ENCODE measurements at places on chromosomes 5 and 9. TPM values are rescaled to one million over a fixed set of nuclear protein-coding genes. Genes with fewer than 3 reads are reported as not detected.

DNA sequence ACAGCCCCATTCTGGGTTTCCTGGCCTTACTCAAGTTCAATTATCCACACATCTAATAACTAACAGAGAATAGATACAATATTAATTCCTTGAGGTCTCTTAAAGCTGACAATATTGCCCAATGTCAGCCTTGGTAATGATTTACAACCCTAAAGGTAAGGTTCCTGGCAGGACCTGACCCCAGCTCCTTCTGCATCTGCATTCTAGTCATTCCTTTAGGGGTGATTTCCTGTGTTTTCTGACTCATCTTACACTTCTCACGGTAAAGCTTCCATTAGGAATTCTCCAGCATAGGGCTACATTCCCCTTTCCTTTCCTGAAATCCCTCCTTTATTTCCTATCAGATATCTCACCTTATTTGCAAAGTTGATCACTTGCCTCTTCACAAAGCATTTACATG is 9.3 kb downstream of the HAVCR1 start:
- no peak overlapping the region for H3K27ac ChIP-seq
- H3K36me3 ChIP-seq = no peaks in the 10 kb centered on the region
- no peaks in the 10 kb centered on the region for H3K27me3 ChIP-seq
- H3K4me3 ChIP-seq = no peak overlapping the region
- H3K4me1 ChIP-seq = no peaks in the 10 kb centered on the region

GRCh38 chr9:135085830-135086546 is 1.5 kb upstream of the OLFM1 start:
- H3K36me3 ChIP-seq = no peaks in the 10 kb centered on the region
- peaks cover 15% of the 10 kb centered on the region for H3K27me3 ChIP-seq
- no peaks in the 10 kb centered on the region for H3K4me1 ChIP-seq

- no peak for DNase-seq
- no peaks in the 10 kb centered on the region for H3K27me3 ChIP-seq
- no peak overlapping the region for H3K4me3 ChIP-seq
- no peaks in the 10 kb centered on the region for H3K4me1 ChIP-seq
Measured at GRCh38 chr5:140261403-140262171, 41.3 kb downstream of the PFDN1 start.

- peaks cover 94% of the 10 kb centered on the region for H3K4me1 ChIP-seq
- H3K36me3 ChIP-seq = peaks cover 11% of the 10 kb centered on the region
- DNase-seq = no peak
- no peak overlapping the region for H3K27ac ChIP-seq
Measured at GRCh38 chr9:124267271-124267807, 9.6 kb downstream of the NEK6 start.

DNA sequence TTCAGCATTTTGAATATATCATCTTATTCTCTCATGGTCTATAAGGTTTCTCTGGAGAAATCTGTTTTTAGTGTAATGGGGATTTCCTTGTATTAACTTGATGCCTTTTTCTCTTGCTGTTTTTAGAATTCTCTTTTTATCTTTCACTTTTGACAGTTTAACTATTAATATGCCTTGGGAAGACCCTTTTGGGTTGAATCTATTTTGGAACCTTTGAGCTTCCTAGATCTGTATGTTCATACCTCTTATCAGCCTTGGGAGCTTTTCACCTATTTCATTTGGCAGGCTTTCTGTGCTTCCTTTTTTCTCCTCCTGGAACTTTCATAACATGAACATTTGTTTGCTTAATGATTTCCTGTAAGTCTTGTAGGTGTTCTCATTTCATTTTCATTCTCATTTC is 22.2 kb downstream of the RCL1 start:
- H3K27me3 ChIP-seq = no peaks in the 10 kb centered on the region
- peaks cover 4% of the 10 kb centered on the region for H3K4me1 ChIP-seq
- no peaks in the 10 kb centered on the region for H3K36me3 ChIP-seq
- no peak overlapping the region for H3K4me3 ChIP-seq

- H3K27me3 ChIP-seq = no peaks in the 10 kb centered on the region
- H3K4me3 ChIP-seq = no peak overlapping the region
- no peak overlapping the region for H3K27ac ChIP-seq
- no peaks in the 10 kb centered on the region for H3K36me3 ChIP-seq
- DNase-seq = no peak
Measured at GRCh38 chr9:116055536-116055935, 98.1 kb upstream of the PAPPA start.

- H3K27ac ChIP-seq = peak overlapping the region; percentile 61
- no peaks in the 10 kb centered on the region for H3K36me3 ChIP-seq
- peaks cover 78% of the 10 kb centered on the region for H3K4me1 ChIP-seq
- H3K27me3 ChIP-seq = no peaks in the 10 kb centered on the region
- peak; percentile 60 for DNase-seq
- no peak overlapping the region for H3K4me3 ChIP-seq
Measured at GRCh38 chr9:124202447-124202971, 55.2 kb upstream of the NEK6 start.

DNA sequence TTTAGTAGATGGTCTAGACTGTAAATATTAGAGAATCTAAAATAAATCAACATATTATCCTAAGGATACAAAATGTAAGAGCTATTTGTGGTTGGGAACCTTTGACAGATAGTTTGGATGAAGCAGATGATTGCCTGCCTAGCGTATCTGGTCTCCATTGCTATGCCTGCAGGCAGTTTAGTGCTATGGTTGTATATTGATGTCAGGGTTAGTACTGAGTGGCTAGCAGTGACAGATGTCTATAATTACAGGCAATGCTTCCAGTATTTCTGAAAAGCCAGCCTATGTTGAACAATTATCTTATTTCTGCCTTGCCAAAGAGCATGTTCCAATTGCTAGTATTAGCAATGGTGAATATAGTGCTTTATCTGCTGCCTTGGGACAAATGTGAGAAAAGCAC is 151.3 kb upstream of the TLX3 start:
- H3K27ac ChIP-seq = no peak overlapping the region
- no peaks in the 10 kb centered on the region for H3K4me1 ChIP-seq
- no peak overlapping the region for H3K4me3 ChIP-seq
- no peak for DNase-seq
- no peaks in the 10 kb centered on the region for H3K27me3 ChIP-seq

DNA sequence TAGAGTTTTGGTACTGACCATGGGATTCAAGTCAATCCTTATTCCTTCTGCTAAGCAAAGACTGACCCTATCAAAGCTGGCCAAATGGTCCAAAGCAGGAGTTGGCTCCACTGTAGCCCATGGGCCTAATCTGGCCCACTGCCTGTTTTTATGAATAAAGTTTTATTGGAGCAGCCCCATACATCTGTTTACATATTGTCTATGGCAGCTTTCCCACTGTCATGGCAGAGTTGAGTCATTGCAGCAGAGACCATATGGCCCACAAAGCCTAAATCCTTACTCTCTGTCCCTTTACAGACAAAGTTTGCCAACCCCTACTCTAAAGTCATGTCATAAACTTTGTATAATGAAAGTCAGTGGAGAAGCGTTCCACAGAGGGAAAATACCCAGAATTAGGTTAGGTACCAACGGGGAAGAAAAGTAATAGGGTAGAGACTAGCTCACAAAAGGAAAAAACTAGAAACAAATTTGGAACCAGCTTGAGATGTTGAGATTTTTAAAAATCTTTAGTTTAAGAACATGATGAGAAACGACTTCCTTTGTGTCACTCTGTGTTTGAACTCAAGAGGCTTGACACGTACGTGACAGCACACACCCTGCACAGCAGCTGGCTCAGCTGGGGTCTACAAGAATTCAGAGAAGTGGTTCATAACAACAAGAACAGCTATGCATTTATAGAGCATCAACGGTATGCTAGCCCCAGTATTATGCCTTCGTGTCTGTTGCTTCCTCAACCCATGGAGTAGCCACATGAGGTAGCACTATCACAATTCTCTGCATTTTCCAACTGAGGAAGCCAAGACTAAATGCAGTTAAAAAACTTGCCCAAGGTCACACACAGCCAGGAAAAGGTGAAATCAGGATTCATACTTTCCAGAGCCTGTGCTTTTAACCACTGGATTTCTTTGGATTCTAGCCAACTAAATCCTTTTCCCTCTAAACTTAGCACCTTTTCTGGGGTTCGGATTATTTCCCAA is 198.9 kb upstream of the WWC1 start:
- DNase-seq = no peak
- H3K27ac ChIP-seq = no peak overlapping the region

DNA sequence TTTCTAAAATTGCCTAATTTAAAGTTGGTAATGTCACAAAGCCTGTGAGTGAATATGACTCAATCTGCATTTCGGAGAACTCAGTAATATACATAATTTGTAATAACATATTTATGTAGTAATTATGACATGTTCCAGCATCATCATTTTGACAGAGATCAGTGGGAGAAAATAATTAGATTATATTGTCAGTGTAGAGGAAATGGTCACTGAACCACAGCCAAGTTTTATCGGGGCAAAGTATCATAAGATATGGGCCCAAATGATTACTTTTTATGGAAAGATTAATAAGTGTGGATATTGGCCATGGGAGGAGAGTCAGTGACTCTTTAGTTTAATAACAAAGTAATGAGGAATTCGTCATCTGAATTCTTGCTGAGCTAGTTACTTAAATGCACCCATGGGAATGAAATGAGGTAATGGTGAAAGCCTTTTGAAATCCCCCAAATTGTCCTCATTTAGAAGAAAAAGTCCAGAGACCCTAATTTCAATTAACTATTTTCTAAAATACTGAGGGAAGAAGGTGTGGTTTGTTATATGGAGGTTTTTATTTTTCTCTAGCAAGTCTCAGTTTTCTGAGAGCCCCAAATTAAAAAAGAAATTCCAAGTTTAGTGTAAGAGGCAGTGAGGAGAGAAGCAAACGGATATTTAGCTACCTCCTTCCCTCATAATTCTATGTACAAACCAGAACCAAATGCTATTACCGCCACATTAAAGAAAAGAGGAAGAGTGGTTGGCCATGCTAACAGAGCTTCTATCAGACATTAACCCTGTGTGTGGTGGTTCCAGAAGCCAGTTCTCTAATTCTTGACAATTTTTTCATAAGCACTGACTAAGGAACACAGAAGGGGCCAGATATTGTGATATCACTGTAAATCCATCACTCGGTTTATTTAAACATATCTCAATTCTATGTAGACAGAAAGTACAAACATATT is 37.7 kb upstream of the MRPS30 start:
- H3K4me1 ChIP-seq = no peaks in the 10 kb centered on the region
- DNase-seq = no peak
- H3K4me3 ChIP-seq = no peak overlapping the region
- no peaks in the 10 kb centered on the region for H3K27me3 ChIP-seq
- no peaks in the 10 kb centered on the region for H3K36me3 ChIP-seq

GRCh38 chr9:79572608-79573411 is 1.0 kb downstream of the TLE4 start:
- peaks cover 14% of the 10 kb centered on the region for H3K4me1 ChIP-seq
- H3K4me3 ChIP-seq = peak overlapping the region; percentile 74
- peaks cover 7% of the 10 kb centered on the region for H3K27me3 ChIP-seq
- peak; percentile 74 for DNase-seq
- H3K36me3 ChIP-seq = peaks cover 3% of the 10 kb centered on the region
- H3K27ac ChIP-seq = peak overlapping the region; percentile 86

DNA sequence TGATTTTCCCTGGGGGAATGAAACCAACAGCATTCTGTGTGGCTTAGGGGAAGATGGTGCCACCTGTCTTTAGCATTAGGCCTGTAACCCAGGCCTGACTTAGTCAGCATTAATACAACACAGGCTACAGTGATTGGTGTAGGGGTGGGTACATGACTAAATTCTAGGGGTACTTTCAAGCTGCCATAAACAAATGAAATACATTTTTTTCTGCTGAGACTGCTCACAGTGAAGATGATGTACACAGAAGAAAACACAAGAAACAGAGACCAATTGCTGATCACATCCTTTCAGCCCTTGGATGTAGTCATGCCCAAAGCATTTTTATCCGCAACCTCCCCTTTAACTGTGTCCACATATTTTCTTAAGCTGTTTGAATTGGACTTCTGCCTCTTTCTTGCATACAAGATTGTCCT is 527.2 kb downstream of the KCTD16 start:
- H3K4me3 ChIP-seq = no peak overlapping the region
- H3K27me3 ChIP-seq = no peaks in the 10 kb centered on the region
- no peaks in the 10 kb centered on the region for H3K4me1 ChIP-seq
- DNase-seq = no peak

- H3K36me3 ChIP-seq = no peaks in the 10 kb centered on the region
- no peak overlapping the region for H3K4me3 ChIP-seq
- no peak for DNase-seq
- no peaks in the 10 kb centered on the region for H3K4me1 ChIP-seq
Measured at GRCh38 chr5:160657622-160658458, 194.2 kb downstream of the ATP10B start.

- H3K4me1 ChIP-seq = peaks cover 25% of the 10 kb centered on the region
- no peak for DNase-seq
- no peak overlapping the region for H3K27ac ChIP-seq
- no peak overlapping the region for H3K4me3 ChIP-seq
- no peaks in the 10 kb centered on the region for H3K27me3 ChIP-seq
- H3K36me3 ChIP-seq = peaks cover 15% of the 10 kb centered on the region
Measured at GRCh38 chr5:172886476-172886875, 52.4 kb downstream of the ERGIC1 start.

- H3K36me3 ChIP-seq = no peaks in the 10 kb centered on the region
- H3K4me1 ChIP-seq = peaks cover 3% of the 10 kb centered on the region
- peaks cover 10% of the 10 kb centered on the region for H3K27me3 ChIP-seq
- no peak overlapping the region for H3K4me3 ChIP-seq
- DNase-seq = no peak
- no peak overlapping the region for H3K27ac ChIP-seq
Measured at GRCh38 chr5:96347502-96348292, 85.4 kb downstream of the PCSK1 start.

GRCh38 chr5:1874771-1875220 is 7.9 kb downstream of the IRX4 start:
- H3K27me3 ChIP-seq = peaks cover 23% of the 10 kb centered on the region
- H3K4me1 ChIP-seq = no peaks in the 10 kb centered on the region
- H3K27ac ChIP-seq = no peak overlapping the region

GRCh38 chr5:125326150-125326510 is 579.7 kb upstream of the ZNF608 start:
- DNase-seq = no peak
- no peaks in the 10 kb centered on the region for H3K4me1 ChIP-seq
- H3K4me3 ChIP-seq = no peak overlapping the region
- no peaks in the 10 kb centered on the region for H3K36me3 ChIP-seq
- H3K27me3 ChIP-seq = no peaks in the 10 kb centered on the region

The ACTBL2 gene
- total RNA-seq = not detected

The PPP2R2B gene
- total RNA-seq = 68.3 TPM

The ROR2 gene
- not detected for total RNA-seq

The ECM2 gene
- not detected for total RNA-seq

The MCIDAS gene
- not detected for total RNA-seq

The SPACA9 gene
- total RNA-seq = 1.6 TPM

The CD72 gene
- total RNA-seq = 32.3 TPM

The MEIKIN gene
- total RNA-seq = not detected

The APC gene
- total RNA-seq = 52.3 TPM

The CCL19 gene
- total RNA-seq = not detected

The FAM151B gene
- 0.45 TPM for total RNA-seq

The ZFR gene
- 62.7 TPM for total RNA-seq

The IFNB1 gene
- total RNA-seq = not detected

The DNAH5 gene
- not detected for total RNA-seq

The CCNI2 gene
- not detected for total RNA-seq

The ZNF618 gene
- 9.2 TPM for total RNA-seq

All from natural killer cell (primary cell).